ENCODE measurements at places on chromosomes 6 and 20.

DNA sequence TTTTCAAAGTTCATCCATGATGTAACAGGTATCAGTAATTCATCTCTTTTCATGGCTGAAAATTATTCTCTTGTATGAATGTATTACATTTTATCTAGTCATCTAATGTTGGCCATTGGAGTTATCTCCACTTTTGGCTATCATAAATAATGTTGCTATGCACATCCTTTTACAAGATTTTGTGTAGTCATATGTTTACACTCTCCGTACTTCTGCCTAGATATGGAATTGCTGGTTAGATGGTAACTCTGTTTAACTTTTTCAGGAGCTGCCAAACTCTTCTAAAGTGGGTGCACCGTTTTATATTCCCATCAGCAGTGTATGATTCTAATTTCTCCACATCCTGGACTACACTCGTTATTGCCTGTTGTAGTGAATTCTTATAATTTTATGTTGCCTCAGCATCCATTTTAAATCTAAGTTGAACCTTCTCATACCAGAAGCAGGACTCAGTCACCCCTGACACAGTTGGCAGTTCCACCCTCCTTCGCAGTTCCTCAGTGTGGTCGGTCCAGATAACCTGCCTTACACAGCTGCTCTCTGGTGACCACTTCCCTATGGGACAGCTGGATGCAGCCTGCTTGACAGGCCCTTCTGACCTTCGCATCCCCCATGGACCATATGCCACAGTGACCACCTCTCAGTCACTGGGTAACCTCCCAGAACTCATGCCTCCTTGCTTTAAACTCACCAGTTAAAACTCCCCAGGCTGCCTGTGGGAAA lies 33.9 kb downstream of the KIZ start:
- no peak for DNase-seq

DNA sequence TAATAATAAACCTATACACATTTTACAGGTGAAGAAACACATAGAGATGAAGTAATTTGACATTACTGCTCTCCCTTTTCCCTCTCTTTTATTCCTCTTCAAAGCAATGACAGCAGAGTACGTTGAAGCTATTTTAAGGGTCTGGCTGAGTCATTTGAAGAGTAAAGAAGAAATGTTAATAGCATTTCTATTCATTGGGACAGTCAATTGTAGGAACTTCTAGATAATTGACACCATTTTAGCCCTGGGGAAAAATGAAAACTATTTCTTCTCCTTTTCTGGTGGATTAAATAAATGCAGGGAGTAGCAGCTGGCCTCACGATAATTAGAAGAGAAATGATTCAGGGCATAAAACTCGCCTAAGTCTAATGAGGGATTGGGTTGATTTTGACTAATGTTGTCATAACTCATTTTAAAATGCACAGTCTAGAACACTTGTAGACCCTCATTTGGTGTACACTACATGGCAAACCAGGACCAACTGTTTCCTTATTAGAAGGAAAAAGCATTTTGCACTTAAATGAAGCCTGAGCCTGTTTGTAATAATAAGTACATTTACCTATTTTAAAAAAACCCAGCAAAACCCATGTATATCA lies 48.1 kb downstream of the RIPOR2 start:
- no peak for DNase-seq

- no peak for DNase-seq
Measured at GRCh38 chr20:22540832-22541231, 43.5 kb downstream of the FOXA2 start.

GRCh38 chr20:53636540-53637097 lies 43.0 kb upstream of the ZNF217 start:
- DNase-seq: no peak

DNA sequence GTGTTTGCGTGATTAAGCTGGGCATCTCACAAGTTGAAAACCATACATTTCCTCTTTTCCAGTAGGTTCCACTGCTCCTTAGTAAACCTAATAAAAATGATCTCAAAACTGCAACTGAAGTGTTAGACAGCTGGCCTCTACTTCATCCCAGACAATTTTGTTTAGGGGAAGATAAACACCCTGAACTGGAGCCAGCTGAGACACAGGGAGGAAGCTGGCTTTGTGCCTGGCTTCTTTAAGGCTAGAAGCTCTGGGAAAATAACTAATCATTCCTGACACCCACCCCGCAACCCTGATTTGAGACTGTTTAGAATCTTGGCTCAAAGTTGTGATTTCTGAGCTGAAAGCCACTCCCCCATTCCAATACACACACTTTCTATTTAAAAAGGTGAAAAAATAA lies 11.6 kb downstream of the PTPRT start:
- DNase-seq: no peak

- no peak for DNase-seq
Measured at GRCh38 chr6:160750276-160750689, 48.2 kb downstream of the PLG start.

DNA sequence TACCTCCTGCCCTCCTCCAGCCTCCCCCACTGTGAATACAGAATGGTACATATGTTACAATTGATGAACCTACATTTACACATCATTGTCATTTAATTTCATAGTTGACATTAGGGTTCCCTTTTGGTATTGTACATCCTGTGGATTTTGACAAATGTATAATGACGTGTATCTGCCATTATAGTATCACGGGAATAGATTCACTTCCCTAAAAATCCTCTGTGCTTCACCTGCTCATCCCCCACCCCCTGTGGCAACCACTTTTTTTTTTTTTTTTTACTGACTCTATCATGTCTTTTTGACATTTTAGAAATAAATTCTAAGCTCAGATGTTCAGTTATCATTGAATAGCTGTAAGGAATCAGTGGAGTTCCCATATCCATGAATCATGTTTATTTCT lies 30.4 kb downstream of the HECA start:
- DNase-seq: no peak

DNA sequence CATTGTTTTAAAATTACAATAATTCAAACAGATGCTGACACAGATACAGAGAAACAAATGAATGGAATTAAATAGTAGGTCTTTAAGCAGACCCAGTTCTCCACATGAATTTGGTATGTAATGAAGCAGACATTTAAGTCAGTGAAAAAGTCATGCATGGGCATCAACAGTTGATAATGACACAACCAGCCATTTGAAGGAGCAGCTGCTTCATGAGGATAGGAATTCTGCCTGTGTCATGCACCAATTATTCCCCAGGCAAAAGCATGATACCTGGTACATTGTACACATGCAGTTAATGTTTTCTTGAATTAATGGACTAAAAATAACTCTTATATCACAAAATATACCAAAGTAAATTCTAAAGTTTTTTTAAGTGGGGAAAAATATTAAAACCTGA lies 11.2 kb upstream of the HEY2 start:
- DNase-seq: no peak

- no peak for DNase-seq
Measured at GRCh38 chr20:56865055-56865454, 235.9 kb downstream of the TFAP2C start.

- DNase-seq: no peak
Measured at GRCh38 chr6:14001329-14002012, 76.7 kb downstream of the RNF182 start.

- DNase-seq: no peak
Measured at GRCh38 chr6:159989492-159990480, 20.9 kb downstream of the IGF2R start.

GRCh38 chr20:59458645-59459044 lies 145.7 kb upstream of the PHACTR3 start:
- no peak for DNase-seq

GRCh38 chr6:40419377-40419776 lies 167.8 kb downstream of the LRFN2 start:
- DNase-seq: no peak

- DNase-seq: no peak
Measured at GRCh38 chr6:143205585-143205984, 144.9 kb downstream of the AIG1 start.

GRCh38 chr6:84773133-84773430 lies 8.7 kb upstream of the TBX18 start:
- no peak for DNase-seq

DNA sequence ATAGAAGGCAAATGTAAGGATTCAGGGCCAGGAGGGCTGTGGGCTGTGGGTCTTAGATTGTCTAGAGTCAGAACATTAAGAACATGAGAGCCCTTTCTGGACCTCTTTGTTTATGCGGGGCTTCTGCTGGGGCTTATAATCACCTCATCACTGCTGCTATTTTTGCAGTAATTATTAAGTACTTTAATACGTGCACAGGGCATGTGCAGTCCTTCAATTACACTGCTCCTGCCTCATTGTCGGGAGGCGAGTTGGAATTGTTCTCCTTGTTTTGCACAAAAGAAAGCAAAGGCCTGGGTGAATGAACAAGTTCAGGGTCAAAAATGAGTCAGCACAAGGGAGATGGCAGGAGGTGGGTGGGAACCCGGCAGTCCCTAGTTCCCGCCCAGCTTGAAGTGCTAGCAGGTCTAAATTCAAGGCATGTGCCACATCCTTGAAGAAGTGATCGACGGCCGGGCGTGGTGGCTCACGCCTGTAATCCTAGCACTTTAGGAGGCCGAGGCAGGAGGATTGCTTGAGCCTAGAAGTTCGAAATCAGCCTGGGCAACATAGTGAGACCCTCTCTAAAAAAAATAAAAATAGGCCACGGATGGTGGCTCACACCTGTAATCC lies 34.4 kb upstream of the PTPN1 start:
- no peak for DNase-seq

DNA sequence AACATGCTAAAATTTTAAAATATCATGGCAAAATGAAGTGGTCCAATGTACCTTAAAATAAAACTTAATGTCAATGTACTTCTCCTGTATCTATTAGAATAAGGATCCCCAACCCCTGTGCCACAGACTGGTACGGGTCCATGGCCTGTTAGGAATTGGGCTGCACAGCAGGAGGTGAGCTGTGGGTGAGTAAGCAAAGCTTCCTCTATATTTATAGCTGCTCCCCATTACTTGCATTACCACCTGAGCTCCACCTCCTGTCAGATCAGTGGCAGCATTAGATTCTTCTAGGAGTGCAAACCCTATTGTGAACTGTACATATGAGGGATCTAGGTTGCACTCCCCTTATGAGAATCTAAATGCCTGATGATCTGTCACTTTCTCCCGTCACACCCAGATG lies 86.0 kb downstream of the SLC16A10 start:
- DNase-seq: no peak

DNA sequence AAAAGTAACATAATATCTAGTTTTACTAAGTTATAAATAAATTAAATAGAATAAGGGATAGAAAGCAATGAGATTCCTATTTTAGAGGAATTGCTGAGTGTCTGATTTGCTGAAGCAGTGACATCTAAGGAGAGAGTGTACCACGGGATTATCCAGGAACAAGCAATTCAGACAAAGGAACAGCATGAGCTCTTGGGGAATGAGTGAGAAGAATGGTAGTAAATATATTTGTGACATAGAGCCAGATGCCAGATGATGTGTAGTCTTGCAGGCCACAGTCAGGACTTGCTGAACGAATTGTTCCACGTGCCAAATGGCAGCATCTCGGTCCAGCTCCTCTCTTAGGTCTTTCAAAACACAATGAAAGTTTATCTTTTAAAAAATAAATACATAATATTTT lies 339.2 kb downstream of the TENT5A start:
- no peak for DNase-seq

- DNase-seq: no peak
Measured at GRCh38 chr20:39489986-39490560, 527.9 kb downstream of the DHX35 start.

DNA sequence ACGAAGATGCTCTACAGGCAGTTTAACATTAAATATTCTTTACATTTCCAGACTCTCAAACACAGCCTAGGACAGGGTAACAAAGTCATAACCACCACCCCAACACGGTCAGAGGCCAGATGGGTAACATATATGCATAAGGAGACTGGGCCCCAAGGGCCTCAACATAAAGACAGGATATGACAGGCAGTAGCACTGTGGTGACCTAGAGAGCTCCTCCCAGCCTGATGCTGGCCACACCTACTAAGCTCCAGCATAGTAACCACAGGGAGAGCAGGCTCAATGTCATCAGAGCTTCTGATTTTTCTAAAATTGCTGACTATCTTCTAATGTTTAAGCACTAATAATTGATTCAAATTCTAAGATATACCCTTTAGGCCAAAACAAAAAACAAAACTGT lies 21.7 kb downstream of the SMLR1 start:
- no peak for DNase-seq

DNA sequence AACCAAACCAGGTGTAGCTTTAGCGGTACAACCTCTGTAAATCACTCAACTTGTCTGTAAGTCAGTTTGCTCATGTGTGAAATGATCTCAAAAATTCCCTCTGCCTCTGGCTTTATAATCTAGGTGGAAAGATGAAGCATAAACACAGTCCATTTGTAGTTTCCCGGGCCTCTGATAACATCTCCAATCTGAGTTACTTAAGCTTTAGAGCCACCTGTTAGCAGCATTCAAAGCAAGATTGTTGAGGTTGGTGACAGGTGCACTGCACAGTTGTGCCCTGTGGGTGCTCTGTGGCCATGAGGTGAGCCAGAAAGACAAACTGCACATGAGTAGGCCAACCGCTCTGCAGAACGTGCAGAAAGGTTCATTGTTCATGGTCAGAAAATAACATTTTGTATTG lies 53.7 kb downstream of the MOCS1 start:
- no peak for DNase-seq

DNA sequence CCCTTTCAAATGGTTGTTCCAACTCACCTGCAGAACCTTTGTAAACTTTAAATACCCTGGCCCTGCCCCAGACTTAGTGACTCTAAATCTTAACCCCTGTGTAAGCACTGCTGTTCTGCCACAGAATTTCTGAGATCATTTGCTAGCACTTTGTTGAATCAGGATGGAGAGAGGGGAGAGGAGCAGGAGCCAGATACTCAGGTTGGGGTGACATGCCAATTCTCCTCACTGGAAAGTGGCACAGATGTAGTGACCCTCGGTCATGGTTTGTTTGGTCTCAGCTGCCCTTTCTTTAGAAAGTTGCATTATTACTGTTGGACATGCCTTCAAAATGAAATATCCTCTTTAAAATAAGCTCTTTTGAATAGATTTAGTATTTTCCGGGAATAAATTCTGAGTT lies 168.0 kb downstream of the ZFAND3 start:
- DNase-seq: no peak

DNA sequence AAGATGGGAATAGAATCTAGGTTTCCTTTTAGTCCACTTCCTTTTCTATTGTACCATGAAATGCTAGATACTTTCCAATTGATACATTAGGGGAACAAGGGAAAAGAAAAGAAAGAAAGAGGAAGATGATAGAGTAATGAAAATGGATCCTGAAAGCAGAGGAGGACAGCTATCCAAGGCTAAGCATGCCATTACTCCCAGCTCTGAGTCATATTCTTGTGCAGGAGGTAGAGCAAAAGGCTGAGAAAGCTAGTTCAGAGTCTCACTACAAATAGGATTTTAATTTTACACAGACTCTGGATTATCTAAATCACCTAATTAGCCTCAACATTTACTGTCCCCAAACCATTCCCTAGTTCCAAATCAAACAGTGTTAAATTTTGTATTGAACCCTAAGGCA lies 23.6 kb downstream of the RWDD2A start:
- DNase-seq: no peak
